Stimulated activated CD8-positive, alpha-beta memory T cell treated with anti-CD3 and anti-CD28 coated beads, Interleukin-4, amount 100 ng/mL, for 1 hour (primary cell): ENCODE measurements at places on chromosomes 16 and 17.
A peak's percentile ranks its signal among the peaks of the same experiment; 100 is the strongest.

DNA sequence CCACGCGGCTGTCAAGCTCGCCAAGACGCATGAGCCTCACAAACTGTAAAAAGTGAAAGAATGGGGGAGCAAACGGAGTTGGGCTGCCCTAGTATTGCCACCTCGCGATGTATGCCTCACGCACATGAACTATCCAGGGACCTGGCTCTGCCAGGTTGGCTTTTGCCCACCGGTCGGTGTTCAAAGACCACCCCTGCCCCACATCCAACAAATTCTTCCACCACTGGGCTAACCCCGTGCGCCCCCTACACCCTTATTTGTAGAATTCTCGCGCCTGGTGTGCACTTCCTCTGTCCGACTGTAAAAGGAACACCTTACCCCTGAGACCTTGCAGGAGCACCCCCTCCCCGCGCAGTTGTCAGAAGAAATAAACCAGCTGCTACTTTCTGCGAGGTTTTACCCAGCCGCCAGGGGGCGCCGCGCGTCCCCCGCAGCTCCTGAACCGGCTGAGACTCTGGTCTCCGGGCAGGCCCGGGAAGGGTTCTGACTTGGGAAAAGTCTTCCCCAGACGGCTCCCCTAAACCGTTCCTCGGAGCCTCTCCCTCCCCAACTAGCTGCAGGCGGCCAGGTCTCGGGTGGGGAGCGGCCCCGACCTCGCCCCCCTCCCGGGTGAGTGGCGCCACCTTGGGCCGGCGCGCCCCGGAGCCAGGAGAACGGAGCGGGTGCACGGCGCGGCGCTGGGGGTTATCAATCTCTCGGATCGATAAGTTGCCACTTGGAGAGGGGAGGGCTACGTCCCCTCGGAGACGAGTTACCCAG, 1.7 kb upstream of the ZNF423 start:
- DNase-seq = no peak

GRCh38 chr17:48283907-48284306, 146.1 kb downstream of the SKAP1 start:
- no peak for DNase-seq

DNA sequence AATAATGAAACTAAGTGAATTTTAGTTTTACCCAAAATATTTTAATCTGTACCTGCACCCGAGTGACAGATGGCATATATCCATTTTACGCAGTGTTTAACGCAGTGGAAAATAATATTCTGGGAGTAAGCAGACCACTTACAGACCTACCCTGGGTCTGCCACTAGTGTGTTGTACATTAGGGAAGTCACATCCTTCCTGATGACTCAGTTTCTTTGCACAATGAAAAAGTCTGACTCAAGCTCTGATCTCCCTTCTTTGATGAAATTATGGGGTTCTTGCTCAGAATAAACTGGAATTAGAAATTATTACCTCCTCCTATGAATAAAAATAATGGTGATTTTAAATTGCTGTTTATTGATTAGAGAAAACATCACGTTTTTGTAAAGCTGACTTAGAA, 123.2 kb upstream of the AXIN2 start:
- no peak for DNase-seq

DNA sequence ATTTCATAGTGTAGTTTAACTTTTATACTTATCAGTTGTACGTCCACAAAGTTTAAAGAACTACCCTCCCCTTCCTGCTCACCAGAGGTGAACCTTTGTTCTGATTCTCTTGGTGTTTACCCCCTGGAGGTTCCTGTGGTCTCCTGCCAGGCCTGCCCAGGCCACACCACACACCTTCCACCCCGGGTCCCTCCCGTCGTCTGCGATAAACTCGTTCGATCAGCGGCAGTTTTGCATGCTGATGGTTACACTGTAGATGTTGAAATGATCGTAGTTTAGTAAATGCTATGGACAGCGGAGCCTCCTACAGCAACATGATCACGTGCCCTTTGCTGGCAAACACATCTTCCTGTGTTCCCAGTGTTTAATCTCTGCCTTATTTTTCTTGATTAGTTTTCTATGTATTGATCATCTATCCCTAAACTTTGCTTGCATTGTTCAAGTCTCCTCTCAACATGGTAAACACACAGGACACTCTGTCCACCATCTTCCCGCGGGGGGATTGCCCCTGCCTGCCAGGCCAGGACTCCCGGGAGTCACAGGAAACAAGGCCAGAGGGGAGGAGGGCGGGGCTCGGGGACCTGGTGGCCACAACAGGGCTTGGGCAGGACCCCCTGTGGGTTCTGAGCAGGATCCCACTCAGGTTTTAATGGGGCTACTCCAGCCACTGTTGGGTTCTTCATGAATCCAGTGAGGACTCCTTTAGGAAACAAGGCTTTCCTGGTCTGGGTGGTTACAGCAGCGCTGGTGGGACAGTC, 2.8 kb upstream of the ACSF3 start:
- no peak for DNase-seq

- no peak for DNase-seq
Observed at GRCh38 chr17:8382880-8383142, 182 bp downstream of the RPL26 start.

DNA sequence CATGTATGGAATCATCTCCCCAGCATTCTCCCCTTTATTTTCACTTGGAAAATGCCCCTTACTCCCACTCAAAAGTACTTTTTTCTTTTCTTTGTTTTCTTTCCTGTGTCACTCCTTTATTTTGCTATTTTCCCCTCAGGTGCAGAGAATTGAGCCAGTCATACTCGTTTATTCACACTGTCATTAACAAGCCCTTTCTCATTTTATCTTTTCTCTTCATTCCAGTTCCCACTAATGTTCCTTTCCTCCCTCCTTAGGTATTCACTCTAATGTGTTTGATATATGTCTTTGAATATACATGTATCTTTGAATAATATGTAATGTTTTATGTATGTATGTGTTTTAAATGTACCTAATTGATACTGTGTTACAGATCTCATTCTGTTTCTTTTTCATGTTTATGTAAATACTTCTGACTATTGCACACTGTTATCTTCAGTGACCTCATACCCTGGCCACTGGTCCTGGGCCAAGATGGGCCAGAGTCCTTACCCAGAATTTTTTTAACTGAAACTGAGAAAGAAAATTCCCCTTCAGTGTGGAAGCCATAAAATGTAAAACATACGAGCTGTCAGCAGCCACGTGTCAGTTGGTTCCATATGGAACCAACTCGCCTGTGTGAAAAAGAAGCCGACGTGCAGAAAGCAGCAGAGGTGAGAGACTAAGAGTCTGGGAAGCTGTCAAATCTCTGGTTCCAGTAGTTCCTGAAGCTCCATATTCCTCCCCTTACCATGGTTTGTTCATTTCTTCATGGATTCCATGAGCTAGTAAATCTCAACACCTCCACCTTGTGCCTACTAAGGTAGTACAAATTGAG, 5.8 kb downstream of the SRR start:
- DNase-seq = no peak

DNA sequence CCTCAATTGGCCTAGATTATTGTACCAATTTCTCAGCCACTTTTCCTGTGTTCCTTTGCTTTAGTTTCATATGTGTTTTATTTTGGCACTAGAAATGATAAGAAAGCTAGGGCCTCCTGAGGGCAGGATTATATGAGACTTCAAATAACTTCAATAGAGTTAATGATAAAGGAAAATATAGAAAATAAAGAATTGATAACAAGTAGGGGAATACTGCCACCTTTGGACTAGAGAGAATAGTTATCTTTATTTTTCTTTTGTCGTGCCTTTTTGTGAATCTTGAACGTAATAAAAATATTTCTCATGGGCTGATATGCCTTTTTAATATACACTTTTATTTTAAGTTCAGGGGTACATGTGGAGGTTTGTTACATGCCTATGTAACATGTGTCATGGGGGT, 29.3 kb upstream of the RBL2 start:
- no peak for DNase-seq

- DNase-seq = no peak
Observed at GRCh38 chr17:80970762-80971703, 20.6 kb upstream of the CHMP6 start.

DNA sequence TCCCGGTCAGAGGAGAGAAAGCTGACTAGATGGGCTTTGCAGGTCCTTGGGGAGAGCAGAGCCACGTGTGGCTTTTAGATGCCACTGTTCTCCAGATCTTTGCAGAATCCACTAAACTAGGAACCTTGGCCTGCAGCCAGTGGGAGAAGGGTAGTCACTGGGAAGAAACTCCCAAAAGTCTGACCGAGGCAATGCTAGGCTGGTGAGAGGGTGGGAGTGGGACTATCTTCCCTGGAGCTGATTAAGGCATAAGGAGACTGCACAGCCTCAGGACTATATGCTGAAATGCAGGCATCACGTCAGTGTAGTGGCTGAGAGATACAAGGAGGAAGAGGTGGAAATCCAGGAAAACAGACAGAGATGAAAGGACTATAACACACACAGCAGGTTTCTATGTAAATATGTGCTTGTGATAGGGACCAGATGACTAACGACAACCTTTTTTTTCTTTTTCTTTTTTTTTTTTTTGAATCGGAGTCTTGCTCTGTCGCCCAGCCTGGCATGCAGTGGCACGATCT, 2.2 kb upstream of the GSDMA start:
- DNase-seq = no peak

GRCh38 chr16:17241264-17241835, 229.4 kb downstream of the XYLT1 start:
- no peak for DNase-seq

- no peak for DNase-seq
Observed at GRCh38 chr16:52817696-52818095, 235.0 kb downstream of the CHD9NB start.

- peak; percentile 47 for DNase-seq
Observed at GRCh38 chr17:82863941-82864712, 24.3 kb upstream of the ZNF750 start.

GRCh38 chr16:66295213-66295612, 71.3 kb upstream of the CDH5 start:
- no peak for DNase-seq

DNA sequence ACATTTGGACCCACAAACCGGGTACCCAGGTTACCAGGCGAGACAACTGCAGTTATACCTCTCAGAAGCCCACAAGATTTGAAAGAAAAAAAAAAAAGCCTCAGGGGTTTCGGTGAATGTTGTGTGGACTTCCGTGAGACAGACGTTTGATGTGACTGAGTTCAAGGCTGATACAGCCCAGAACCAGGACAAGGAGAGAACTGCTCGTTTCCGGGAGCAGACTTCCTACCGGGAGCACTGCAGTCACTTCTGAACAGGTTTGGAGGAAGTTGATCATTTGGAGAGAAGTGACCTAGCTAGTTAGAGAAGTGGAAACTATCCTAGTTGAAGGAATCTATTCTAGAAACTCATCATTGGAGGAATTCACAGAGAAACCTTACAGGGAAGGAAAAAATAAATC, 847 bp downstream of the CKLF start:
- no peak for DNase-seq

DNA sequence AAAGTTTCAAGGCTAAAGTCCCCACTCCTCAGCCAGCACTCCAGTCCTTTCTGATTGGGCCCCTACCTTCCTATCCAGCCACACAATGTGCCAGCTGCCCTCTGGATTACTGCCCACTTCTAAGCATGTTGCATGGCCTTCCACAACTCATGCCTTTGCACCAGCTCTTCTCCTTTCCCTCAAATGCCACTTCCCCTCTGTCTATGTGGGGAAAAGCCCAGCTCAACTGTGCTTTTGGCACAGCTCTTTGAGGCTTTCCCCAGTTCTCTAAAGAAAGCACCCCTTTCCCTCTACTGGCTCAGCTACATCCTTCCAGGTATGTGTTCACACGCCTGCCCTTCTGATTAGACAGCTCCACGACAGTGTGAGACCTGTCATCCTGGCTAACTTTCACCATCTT, 18.5 kb downstream of the GTF3C1 start:
- DNase-seq = no peak

- no peak for DNase-seq
Observed at GRCh38 chr17:31481783-31482081, 90.3 kb downstream of the RAB11FIP4 start.

- no peak for DNase-seq
Observed at GRCh38 chr17:76026714-76027158, 370 bp downstream of the EVPL start.

- no peak for DNase-seq
Observed at GRCh38 chr17:15466131-15466530, 1.3 kb downstream of the CDRT4 start.

DNA sequence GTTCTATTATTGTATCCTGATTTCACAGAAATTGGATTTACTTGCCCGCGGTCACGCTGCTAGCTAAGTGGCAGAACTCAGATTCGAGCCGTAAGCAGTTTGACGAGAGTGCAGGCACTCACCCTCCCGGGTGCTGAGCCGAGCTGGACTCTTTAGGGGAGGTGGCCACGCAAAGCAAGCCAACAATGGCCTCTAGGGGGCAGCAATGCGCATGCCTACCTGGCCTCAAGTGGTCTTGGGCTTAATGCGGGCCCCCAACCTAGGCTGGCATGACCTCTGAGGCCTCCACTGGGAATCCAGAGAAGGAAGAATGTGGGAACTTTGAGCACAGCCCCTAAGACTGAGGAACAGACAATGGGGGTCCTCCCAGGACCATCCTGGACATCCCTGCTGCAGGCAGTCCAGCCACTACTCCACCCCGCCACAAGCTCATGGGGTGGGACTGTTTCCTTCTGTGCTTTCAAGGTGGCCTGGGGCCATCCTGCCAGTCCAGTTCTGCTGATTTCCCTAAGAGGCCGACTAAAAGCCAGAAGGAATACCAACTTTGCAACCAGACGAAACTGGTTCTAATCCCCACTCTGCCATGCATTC, 276.5 kb downstream of the XYLT1 start:
- DNase-seq = peak; percentile 29

- no peak for DNase-seq
Observed at GRCh38 chr16:73143576-73144422, 95.9 kb upstream of the ZFHX3 start.

- no peak for DNase-seq
Observed at GRCh38 chr16:79400462-79401149, 199.9 kb downstream of the MAF start.

- DNase-seq = no peak
Observed at GRCh38 chr17:35786941-35787432, 8.5 kb downstream of the MMP28 start.

- no peak for DNase-seq
Observed at GRCh38 chr17:74824961-74825627, 34.6 kb downstream of the GRIN2C start.

DNA sequence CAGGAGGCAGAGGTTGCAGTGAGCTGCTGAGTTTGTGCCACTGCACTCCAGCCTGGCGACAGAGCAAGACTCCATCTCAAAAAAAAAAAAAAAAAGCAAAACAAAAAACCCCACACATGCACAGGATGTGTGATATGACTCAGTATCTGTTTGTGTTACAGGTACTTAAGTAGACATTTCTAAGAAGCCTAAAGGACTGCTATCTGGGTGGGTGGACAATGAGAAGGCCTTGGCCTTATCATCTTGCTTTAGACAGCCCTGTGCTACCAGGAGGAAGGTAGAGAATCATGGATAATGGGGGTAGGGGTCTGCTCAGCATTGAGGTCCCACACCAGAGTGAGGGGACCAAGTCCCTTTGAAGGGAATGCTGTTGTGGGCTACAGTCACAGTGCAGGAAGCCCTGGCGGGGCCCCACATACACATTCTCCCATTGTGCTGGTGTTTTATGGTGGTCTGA, 26.7 kb downstream of the PLD6 start:
- no peak for DNase-seq

- no peak for DNase-seq
Observed at GRCh38 chr17:69704935-69705334, 290.4 kb downstream of the MAP2K6 start.
